ENCODE measurements at places on chromosomes 4 and X.

GRCh38 chr4:163063891-163064290 is 102.8 kb downstream of the NAF1 start:
- DNase-seq = no peak

DNA sequence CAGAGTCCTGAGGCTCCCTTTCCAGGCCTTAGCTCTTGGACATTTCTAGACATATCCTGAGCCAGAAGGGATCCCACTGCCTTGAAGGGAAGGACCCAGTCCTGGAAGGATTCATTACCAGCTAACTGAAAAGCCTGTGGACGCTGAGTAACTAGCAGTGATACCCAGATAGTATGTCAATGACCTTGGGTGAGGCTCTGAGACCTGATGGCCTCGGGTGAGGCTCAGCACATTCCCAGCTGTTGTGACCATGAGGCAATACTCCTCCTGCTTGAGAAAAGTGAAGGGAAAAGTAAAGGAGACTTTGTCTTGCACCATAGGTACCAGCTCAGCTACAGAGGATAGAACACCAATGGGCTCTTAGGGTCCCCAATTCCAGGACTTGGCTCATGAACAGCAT is 268.1 kb downstream of the DKK2 start:
- no peak for DNase-seq

DNA sequence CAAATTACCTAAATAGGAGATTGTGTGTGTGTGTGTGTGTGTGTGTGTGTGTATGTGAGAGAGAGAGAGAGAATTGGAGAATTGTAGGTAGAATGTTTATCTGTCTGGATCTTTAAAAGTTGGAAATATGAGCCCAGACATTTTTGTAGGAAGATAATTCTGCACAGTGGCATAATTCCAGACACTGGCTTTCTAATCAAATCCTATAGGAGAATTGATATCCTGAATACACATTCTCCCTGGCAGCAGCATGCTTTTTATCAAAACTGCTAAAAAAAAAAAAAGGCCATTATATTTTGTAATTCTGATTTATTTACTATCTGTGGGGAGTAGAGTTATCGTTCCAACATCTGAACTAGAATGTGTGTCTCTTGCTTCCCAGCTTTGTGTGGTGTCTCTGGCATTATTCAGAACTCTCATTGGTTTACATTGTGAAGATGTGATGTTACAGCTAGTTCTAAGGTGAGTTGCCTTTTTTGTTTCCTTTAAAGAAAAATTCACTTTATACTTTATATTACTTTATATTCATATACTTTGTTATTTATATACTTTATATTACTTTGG is 122.4 kb downstream of the GATB start:
- DNase-seq = no peak

- no peak for DNase-seq
Measured at GRCh38 chr4:147310312-147310711, 170.6 kb upstream of the EDNRA start.

- no peak for DNase-seq
Measured at GRCh38 chr4:134260126-134260525, 58.5 kb upstream of the PABPC4L start.

GRCh38 chr4:40991908-40992307 is 222.4 kb downstream of the APBB2 start:
- no peak for DNase-seq

- DNase-seq = no peak
Measured at GRCh38 chrX:68647156-68647957, at the start of gene STARD8. TSS of gene STARD8 (plus strand) at chrX:68647666. CDS start at chrX:68647883, 217 bp downstream.
